HepG2 (cell line): ENCODE measurements at places on chromosomes 1 and 21. TPM values are rescaled to one million over a fixed set of nuclear protein-coding genes. Genes with fewer than 3 reads are reported as not detected.
A peak's percentile ranks its signal among the peaks of the same experiment; 100 is the strongest.

GRCh38 chr1:232340446-232340845, 289.5 kb downstream of the SIPA1L2 start:
- no peaks in the 10 kb centered on the region for H3K36me3 ChIP-seq
- DNase-seq, result no peak
- no peaks in the 10 kb centered on the region for H3K4me1 ChIP-seq
- no peak overlapping the region for H3K4me3 ChIP-seq
- peaks cover 3% of the 10 kb centered on the region; the same call in 1 of the 3 replicates for H3K27me3 ChIP-seq
- H3K27ac ChIP-seq, result no peak overlapping the region

GRCh38 chr1:187042538-187042937, 213.8 kb downstream of the PLA2G4A start:
- H3K36me3 ChIP-seq, result no peaks in the 10 kb centered on the region
- no peak overlapping the region for H3K4me3 ChIP-seq
- DNase-seq, result no peak

DNA sequence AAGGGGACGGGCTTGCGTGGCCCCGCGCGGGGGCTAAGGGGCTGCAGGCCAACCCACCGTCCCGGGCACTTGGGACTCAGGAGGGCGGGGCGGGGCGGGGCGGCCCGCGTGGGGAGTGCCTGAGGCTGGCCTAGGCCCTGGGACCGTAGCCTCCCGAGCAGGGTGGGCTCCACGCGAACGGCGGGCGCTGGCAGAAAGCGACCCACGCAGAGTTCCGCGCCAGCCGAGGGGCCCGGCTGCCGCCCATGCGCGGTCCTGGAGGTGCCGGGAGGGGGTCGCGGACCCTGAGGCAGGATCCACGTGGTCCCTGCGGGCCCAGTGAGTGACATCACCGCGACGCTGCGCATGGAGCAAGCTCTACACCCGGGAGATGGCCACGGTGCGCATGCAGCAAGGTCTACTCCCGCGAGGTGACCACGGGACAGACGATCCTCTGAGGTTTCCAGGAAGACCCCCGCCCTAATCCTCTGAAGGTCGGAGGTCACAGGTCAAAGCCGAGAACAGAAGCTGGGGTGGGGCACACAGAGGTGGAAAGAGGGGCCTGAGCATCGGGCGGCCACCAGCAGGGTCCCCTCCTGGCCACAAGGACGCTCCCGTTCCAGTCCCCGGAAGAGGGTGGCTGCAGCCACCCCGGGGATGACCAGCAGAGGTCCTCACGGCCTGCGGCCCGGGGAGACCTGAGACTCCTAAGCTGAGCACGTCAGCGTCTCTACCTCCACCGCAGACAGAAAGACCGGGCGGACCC, 13.5 kb upstream of the SLC19A1 start:
- peaks cover 33% of the 10 kb centered on the region for H3K4me1 ChIP-seq
- no peaks in the 10 kb centered on the region for H3K36me3 ChIP-seq
- peak; percentile 86 for DNase-seq
- H3K4me3 ChIP-seq, result no peak overlapping the region
- peaks cover 14% of the 10 kb centered on the region for H3K27me3 ChIP-seq

- no peak for DNase-seq
- no peaks in the 10 kb centered on the region for H3K36me3 ChIP-seq
- no peak overlapping the region for H3K27ac ChIP-seq
- H3K4me1 ChIP-seq, result no peaks in the 10 kb centered on the region
Observed at GRCh38 chr1:49364676-49365075, 588.0 kb upstream of the BEND5 start.

DNA sequence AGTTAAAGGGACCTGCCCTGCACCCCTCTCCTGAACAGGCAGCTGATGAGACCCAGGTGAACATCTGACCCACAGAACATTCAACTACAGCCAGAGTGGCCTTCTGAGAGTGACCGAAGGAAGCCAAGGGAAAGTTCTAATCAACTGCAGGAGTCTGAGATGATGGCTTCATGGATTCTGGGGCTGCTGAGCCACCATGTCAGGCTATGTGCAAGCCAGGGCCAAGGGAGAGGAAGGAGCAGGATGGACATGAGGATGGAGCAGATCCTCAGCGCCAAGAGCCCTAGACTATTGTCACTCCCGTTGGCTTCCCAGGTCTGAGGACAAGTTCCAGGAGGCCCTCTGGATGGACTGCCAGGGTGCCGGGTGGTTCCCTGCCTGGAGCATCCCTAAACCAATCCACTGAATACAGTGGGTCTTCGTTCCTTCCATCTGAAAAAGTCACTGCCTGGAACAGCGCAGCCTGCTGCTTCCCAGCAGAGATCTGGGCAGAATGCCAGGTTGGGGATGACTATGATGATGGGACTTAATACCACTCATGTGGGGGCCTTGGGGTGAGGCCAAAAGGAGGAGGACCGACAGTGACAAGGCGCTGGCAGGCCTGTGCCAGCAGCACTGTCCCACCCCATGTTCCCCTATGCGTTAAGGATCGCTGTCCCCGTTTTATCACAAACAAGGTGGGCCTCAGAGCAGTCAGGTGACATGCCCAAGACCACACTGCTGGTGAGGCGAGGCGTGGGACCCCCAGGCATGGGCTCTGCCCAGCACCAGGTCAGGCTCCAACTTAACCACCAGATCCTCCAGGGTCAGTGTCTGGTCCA, 19.8 kb downstream of the SPOCD1 start:
- DNase-seq, result no peak
- peaks cover 6% of the 10 kb centered on the region for H3K27me3 ChIP-seq
- H3K27ac ChIP-seq, result no peak overlapping the region

GRCh38 chr1:200118779-200119505, 91.4 kb downstream of the NR5A2 start:
- H3K4me3 ChIP-seq, result no peak overlapping the region
- no peak for DNase-seq
- no peaks in the 10 kb centered on the region for H3K36me3 ChIP-seq
- H3K27me3 ChIP-seq, result no peaks in the 10 kb centered on the region
- no peak overlapping the region for H3K27ac ChIP-seq

PTTG1IP gene
- 89.4 and 161 TPM in 2 replicates for total RNA-seq

GRCh38 chr1:155999964-156000363, 20.8 kb downstream of the SSR2 start:
- no peak overlapping the region for H3K4me3 ChIP-seq
- no peaks in the 10 kb centered on the region for H3K36me3 ChIP-seq
- no peak for DNase-seq
- H3K4me1 ChIP-seq, result peaks cover 60% of the 10 kb centered on the region
- H3K27ac ChIP-seq, result no peak overlapping the region
- no peaks in the 10 kb centered on the region for H3K27me3 ChIP-seq

GRCh38 chr1:52460694-52461093, 56.3 kb downstream of the PRPF38A start:
- no peaks in the 10 kb centered on the region for H3K27me3 ChIP-seq
- no peak overlapping the region for H3K27ac ChIP-seq
- no peak for DNase-seq
- no peaks in the 10 kb centered on the region; the same call in 1 of the 2 replicates for H3K36me3 ChIP-seq

- H3K27ac ChIP-seq, result no peak overlapping the region
- H3K4me1 ChIP-seq, result no peaks in the 10 kb centered on the region
- H3K36me3 ChIP-seq, result no peaks in the 10 kb centered on the region
- no peaks in the 10 kb centered on the region for H3K27me3 ChIP-seq
Observed at GRCh38 chr1:71587961-71588360, 507.1 kb upstream of the ZRANB2 start.

GRCh38 chr1:93591676-93592550, 89.7 kb downstream of the BCAR3 start:
- peak; percentile 90 for DNase-seq
- peaks cover 58% of the 10 kb centered on the region for H3K4me1 ChIP-seq
- H3K27ac ChIP-seq, result peak overlapping the region; percentile 94
- peaks cover 7% of the 10 kb centered on the region for H3K36me3 ChIP-seq
- H3K27me3 ChIP-seq, result no peaks in the 10 kb centered on the region; the same call in 2 of the 3 replicates
- peak overlapping the region; percentile 88 for H3K4me3 ChIP-seq

GRCh38 chr1:53740621-53741105, 1.7 kb upstream of the GLIS1 start:
- peak; percentile 74 for DNase-seq
- H3K27ac ChIP-seq, result no peak overlapping the region
- H3K27me3 ChIP-seq, result peaks cover 43% of the 10 kb centered on the region
- H3K36me3 ChIP-seq, result no peaks in the 10 kb centered on the region
- peak overlapping the region; percentile 53 for H3K4me3 ChIP-seq

DNA sequence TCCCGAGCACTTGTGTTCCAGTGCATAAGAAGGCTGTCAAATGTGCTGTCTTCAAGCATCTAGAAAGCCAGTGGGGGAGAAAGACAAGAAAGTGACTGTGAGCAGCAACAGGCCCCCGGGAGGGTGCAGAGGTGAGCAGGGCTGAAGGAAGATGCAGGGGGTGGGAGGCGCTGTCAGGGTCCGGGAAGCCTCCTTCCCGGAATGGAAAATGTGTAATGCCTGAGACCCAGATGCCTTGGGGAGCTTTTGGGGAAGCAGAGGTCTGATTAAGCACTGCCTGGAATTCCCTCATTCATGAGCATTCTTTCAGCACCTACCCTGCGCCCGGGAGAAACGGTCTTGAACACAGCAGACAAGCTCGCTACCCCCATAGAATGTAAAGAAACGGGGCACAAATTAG, 1.3 kb downstream of the NPHP4 start:
- H3K36me3 ChIP-seq, result no peaks in the 10 kb centered on the region; the same call in none of the 2 replicates
- no peak for DNase-seq
- H3K4me3 ChIP-seq, result peak overlapping the region; percentile 89
- peaks cover 37% of the 10 kb centered on the region for H3K4me1 ChIP-seq
- no peaks in the 10 kb centered on the region for H3K27me3 ChIP-seq

DNA sequence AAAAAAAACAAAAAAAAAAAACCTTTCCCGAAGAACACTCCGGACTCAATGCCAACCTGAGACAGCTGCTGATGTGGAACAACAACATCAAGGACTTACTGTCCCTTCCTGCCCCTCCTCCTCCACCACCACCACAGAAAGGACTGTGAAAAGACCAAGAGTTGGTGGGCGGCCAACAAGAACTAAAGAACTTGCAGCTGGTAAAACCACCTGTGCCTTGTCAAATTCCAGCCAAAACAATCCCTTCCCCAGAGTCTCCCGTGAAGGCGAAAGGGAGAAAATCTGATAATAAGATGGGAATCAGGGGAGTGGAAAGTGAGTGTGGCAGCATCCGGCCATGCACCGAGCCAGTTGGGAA, 88.9 kb downstream of the PROX1 start:
- DNase-seq, result no peak
- H3K4me1 ChIP-seq, result peaks cover 15% of the 10 kb centered on the region
- H3K4me3 ChIP-seq, result no peak overlapping the region
- H3K27ac ChIP-seq, result no peak overlapping the region

DNA sequence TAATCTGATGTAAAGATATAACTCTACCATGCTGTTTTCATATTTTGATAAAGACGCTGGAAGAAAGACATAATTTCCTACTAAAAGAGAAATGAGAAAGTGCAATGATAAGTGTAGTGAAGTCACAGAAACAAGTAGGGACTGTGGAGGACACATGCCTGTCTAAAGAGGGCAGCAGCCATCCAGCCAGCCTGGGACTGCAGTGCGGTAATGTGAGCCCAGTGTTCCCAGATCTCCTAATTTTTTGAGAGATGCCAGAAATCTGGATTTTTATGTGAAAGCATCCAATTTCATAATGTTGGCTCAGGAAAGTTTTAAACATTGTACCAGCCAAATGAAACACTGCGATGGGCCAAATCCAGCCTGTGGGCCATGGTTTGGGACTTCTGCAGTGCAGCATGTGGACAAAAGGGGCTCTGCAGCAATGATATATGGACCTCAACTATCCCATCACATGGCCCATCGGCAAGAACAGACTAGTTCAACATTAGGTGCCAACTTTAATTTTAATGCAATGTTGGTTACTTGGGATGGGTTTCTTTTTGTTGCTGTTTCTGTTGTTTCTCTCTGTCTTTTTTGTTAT, 329.5 kb downstream of the LTN1 start:
- no peak overlapping the region for H3K4me3 ChIP-seq
- no peak for DNase-seq
- no peaks in the 10 kb centered on the region for H3K4me1 ChIP-seq
- H3K27ac ChIP-seq, result no peak overlapping the region
- no peaks in the 10 kb centered on the region for H3K36me3 ChIP-seq

LCE1F gene
- not detected in 2 replicates for total RNA-seq

DNA sequence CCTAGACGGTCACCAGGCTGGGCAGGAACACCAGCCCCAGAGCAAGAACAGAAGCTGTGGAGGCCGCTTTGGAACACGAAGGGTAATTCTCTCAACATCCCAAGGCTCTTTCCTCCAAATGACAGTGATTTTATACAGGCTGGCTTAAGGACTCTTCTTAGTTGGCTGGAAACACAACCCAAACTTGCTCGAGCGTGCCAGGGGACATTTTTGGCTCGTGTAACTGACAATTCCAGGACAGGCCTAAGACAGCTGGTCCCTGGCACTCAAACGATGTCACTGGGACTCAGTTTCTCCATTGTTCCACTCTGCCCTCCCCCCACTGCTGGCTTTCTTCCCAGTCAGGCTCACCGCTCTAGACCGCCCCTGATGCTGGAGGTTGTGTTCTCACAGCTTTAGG, 164.7 kb downstream of the NPHP4 start:
- H3K36me3 ChIP-seq, result no peaks in the 10 kb centered on the region
- H3K27ac ChIP-seq, result no peak overlapping the region
- no peaks in the 10 kb centered on the region for H3K4me1 ChIP-seq
- no peak overlapping the region for H3K4me3 ChIP-seq

DNA sequence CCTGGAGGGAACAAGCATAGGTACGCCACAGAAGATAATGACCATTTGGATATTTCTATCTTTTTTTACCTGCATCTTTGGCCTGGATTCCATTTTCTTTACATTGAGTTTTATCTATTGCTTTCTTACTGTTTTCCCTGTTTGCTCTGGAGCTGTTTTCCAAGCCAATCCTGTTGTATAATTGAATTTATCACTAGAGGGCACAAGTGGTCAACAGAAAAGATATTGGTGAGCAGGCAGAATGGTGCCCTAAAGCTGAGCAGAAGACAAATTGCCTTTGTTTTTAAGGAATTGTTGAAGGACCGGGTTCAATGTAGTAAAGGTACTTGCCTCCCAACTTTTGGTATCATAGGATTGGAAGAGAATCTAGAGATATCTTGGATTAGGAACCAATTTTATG, 152.8 kb downstream of the PPP1R12B start:
- H3K36me3 ChIP-seq, result no peaks in the 10 kb centered on the region; the same call in 2 of the 3 replicates
- no peak overlapping the region for H3K4me3 ChIP-seq
- no peak overlapping the region for H3K27ac ChIP-seq
- DNase-seq, result peak; percentile 31
- H3K4me1 ChIP-seq, result no peaks in the 10 kb centered on the region

DNA sequence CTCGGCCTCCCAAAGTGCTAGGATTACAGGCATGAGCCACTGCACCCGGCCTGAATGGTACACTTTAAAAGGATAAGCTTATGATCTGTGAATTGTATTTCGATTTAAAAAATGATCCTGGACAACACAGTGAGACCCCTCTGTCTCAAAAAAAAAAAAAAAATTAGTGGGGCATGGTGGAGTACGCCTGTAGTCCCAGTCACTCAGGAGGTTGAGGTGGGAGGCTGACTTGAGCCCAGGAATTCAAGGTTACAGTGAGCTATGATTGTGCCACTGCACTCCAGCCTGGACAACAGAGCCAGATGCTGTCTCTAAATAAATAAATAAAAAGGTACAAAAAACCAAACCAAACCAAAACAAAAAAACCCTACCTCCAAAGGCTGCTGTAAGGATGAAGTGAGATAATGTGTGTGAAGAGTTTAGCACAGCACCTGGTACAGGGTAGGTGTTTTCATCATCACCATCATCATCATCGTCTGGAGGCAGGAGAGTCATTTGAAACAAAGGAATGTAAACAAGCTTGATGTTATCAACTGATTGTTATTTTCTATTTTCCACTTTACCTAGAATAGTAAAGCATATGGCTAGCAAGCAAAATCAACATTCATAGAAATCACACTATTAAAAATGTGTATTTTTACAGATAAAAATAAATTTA, 22.5 kb upstream of the HTR1D start:
- H3K27me3 ChIP-seq, result peaks cover 3% of the 10 kb centered on the region; the same call in 1 of the 3 replicates
- DNase-seq, result no peak
- no peak overlapping the region for H3K4me3 ChIP-seq
